ENCODE measurements at places on chromosomes 5 and 9.

- DNase-seq, result no peak
Measured at GRCh38 chr5:163585206-163585605, 79.8 kb downstream of the MAT2B start.

DNA sequence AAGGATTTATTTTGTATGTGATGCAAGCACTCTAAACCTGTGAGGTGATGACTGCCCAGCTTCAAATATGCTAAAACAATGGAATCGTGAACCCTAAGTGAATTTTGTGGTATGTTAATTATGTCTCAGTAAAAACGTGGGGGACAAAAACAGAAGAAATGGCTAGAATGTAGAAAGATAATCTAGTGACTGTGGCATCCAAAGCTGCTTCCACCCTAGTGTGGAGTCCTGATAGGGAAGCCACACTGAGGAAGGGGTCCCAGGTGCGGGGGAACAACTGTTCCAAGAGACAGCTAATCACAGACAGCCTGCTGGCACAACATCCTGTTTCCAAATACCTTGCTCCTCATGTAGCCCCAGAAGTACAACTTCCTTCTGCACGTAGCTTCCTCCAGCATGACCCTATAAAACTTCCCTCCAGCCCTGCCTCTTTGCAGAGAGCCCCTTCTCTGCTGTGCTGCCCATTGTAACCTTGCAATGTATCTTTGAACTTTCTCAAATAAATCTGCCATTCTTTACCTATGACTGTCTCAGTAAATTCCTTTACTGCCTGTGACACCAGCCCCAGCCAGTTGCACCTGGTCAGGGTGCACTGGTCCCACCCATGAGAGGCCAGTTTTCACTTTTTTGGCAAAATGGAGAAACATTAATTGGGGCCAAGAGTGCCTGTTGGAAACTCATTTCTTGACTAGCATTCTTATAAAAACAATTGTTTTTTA lies 4.9 kb downstream of the GMCL2 start:
- DNase-seq, result no peak

DNA sequence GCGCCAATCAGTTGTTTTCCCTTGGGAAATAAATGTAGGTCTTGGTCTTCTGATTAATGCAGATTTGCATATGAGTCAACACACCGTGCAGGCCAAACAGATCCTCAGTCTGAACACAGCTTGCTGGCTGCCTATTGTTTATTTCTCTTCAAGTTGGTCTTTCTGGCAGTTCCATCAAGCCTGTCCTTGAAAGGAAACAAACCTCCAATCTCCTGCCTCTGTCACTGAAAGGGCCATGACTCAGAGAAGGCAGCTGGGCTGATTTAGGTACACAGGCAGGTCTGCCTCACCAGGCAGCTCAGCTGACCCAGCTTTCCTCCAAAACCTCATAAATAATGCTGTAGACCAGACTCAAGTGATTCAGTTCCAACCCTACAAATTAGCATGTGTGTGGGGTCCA lies 175.9 kb downstream of the MAN2A1 start:
- DNase-seq, result no peak

DNA sequence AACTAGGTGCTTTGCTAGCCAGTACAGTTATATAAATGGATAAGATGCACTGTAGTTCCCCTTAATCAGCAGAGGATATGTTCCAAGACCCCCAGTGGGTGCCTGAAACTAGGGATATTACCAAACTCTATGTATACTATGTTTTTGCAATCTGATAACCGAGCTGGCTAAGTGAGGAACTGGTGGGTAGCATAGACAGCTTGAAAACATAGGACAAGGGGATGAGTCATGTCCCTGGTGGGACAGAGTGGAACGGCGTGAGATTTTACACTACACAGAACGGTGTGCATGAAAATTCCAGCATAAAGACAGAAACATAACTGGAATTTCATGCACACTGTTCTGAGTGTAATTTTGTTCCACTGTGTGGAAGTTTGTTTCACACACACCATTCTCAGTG lies 86.9 kb downstream of the BASP1 start:
- DNase-seq, result no peak

- no peak for DNase-seq
Measured at GRCh38 chr5:101102506-101102905, 199.4 kb upstream of the ST8SIA4 start.

GRCh38 chr5:88470745-88471144 lies 202.1 kb upstream of the TMEM161B start:
- no peak for DNase-seq

DNA sequence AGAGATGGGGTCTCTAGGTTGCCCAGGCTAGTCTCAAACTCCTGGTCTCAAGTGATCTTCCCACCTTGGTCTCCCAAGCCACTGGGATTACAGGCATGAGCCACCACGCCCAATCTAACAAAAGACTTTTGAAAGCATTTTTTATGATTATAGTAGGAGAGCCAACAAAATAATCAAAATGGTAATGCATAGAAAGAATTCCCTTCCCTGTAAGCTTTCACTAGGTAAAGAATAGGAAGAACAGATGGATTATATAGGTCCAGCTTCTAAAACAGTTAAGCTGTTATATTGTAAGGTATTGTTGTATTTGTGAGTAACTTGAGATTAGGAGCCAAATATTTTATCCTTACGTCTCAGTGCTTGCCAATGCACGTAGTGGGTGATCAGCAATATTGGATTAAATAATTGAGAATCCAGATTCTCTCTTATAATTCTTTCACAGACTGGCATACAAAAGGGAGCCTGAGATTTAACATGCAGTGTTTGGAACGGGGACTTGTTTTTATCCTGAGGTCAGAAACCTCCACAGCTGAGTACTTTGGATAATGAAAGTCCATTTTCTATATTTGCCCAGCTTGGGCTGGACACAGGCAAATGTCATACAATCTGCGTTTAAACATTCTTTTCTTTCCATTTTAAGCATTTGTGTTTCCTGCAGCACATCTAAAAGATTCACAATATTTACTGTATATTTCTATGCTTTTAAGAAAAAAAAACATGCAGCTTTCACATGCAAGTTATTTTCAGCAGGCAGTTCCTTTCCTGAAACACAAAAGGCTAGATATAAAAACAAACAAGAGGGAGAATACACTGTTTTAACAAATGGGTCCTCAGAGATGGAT lies 238.4 kb downstream of the ARRDC3 start:
- no peak for DNase-seq

DNA sequence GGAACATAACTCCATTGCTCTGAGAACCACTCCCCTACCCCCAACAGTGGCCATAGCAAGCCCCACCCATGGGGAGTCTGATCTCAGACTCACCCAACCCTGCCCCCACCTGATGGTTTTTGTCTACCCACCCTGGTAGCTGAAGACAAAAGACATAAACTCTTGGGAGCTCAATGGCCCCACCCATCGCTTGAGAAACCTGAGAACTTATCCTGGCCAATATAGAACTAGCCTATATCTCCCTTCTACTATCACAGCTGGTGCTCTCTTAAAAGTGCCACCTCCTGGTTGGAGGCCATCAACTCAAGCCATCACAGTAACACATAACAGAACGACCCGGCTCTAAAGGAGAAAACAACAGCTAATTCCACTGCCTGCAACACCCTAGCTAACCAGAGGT lies 47.9 kb upstream of the SNAPC3 start:
- no peak for DNase-seq

DNA sequence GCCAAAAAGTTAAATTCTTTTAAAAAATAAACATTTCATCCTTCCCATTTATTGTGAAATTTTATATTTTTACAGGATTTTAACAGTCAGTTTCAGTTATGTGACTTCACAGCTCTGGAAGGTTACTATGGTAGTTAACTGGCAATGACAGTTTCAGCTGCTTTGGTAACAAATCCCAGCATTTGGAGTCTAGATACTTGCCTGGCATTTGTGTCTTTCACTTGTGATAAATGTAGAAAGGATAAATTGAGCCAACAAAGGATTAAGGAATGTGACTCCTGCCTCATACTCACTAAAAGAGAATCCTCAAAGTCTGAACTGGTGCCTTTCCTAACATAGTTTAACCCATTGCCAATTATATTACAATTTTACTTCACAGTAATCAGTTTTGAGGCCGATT lies 315.5 kb downstream of the FER start:
- no peak for DNase-seq

DNA sequence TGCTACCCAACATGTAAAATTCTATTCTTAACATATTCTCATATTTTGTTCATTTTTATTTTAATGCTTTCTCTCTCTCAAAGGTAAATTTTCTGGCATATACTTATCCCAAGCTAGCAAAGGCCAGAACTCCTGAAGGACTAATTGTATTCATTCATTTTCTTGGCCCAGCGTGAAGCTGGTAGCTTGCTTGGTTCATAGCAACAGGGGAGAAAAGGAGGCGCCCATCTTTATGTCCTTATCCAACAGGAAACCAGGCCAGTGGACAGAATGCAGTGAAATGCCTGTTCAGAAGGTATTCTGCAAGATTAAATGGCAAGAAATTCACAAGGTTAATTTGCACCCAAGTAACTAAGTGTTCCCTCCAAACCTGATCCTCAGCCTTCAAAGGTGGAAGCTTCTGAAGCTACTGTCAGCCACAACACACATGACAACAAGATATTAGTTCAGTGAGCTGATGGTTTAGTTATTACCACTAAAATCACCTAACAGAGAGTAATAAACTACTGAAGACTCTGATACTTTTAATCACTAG lies 5.6 kb downstream of the EFNA5 start:
- no peak for DNase-seq

DNA sequence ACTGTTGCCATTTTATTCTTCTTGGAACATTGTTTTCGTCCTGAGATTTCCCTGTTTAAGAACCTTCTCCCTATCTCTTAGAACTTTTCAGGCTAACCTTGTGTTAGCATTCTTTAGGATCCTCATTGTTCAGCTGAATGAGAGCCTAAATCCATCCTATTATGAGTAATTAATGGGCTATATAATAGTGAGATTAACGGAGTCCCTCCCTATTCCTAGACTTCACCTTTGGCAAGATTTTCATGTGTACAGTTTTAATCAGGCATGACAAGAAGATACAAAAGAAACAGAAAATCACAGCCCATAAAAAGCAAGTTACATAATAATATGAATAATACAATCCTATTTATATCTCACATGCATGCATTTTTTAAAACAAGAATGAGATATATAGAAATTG lies 9.1 kb upstream of the MSMP start:
- DNase-seq, result no peak

- no peak for DNase-seq
Measured at GRCh38 chr5:43514471-43514815, 505 bp downstream of the C5orf34 start.

All from iPS DF 6.9 (cell line).